ENCODE measurements at places on chromosomes 3 and 15.

GRCh38 chr3:194689493-194689944 is 3.8 kb downstream of the FAM43A start:
- DNase-seq: no peak

GRCh38 chr3:59573911-59574310 is 524.1 kb upstream of the CFAP20DC start:
- peak; percentile 73 for DNase-seq

GRCh38 chr3:121488628-121489027 is 57.2 kb downstream of the POLQ start:
- no peak for DNase-seq

DNA sequence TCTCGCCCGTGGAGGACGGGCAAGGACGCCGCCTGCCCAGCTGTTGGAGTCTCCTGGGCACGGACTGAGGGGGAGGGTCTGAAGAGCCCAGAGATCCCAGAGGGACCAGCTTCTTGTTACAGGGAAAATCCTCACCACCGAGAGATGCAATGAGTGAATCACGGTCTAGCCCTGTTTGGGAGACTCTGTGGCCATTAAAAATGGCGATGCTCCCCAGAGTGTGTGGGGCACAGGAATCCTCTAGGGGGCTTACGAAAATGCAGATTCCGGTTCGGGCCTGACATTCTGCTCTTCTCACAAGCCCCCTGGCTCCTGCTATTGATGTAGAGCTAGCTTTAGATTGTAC is 35.5 kb upstream of the EPHB3 start:
- no peak for DNase-seq

- no peak for DNase-seq
Measured at GRCh38 chr15:28098766-28099554, at the start of gene OCA2. TSS of gene OCA2 (minus strand) at chr15:28099315. CDS start at chr15:28081874, 17,441 bp downstream.

GRCh38 chr3:74510261-74510818 is 104.1 kb downstream of the CNTN3 start:
- no peak for DNase-seq

DNA sequence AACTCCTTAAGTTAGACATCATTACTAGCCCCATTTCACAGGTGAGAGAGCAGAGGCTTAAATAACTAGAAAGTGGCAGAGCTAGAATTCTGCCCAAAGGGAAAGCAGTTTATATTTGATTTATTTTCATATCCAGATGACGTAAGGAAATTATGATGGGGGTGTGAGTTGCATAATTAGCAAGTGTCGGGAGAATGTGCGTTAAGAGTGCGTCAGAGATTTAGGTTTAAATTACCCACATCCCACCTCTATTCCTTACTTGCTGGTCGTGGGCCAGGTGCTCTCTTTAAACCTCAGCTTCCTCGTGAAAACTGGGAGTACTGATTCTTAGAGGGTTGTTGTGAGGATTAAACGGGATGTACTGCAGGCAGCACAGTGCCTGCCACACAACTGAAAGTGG is 32.3 kb downstream of the FSTL1 start:
- DNase-seq: no peak

GRCh38 chr15:31555022-31555421 is 228.4 kb downstream of the KLF13 start:
- no peak for DNase-seq

DNA sequence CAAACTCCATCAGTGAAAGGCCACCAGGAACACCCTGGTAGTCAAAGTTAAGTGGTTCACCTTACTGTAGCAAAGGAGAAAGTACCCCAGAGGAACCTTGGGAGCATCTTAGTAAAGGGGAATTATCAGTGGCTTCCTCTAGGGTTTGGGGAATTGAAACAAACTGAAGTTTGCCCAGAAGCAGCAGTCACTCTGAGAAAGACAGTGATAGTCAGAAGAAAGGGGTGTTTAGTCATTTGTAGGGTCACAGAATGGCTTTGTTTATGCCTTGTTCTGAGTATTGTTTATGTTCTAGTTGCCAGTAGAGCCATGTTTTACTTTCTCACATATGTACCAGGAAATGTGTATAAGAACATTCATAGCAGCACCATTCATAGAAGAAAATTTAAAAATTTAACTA is 93.8 kb downstream of the FHIT start:
- DNase-seq: no peak

- no peak for DNase-seq
Measured at GRCh38 chr3:157107037-157107436, 52.9 kb downstream of the CCNL1 start.

DNA sequence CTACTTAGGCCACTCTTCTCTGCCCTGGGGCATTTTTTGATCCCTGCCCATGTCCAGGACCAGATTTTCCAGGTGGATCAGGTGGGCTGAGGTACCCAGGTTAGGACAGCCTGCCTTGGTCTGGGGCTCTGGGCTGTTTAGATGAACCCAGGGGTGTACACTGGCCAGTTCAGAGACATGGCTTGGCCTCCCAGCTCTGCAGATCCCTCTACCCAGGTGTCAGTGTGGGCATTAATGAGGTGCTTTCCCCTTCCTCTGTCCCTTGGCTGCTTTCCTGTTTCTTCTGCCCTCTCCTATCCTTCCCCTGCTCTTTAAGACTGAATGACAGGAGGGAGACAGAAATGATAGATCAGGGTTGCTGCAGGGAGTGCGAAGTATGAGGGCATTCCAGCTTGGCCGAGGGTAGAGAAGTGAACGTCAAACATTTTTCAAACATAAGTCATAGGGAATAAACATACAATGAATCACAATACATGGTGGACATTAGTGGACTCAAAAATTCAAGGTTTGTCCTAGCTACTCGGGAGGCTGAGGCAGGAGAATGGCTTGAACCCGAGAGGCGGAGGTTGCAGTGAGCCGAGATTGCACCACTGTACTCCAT is 30.5 kb downstream of the RTP1 start:
- no peak for DNase-seq

- DNase-seq: no peak
Measured at GRCh38 chr3:31305340-31305739, 227.4 kb upstream of the STT3B start.

DNA sequence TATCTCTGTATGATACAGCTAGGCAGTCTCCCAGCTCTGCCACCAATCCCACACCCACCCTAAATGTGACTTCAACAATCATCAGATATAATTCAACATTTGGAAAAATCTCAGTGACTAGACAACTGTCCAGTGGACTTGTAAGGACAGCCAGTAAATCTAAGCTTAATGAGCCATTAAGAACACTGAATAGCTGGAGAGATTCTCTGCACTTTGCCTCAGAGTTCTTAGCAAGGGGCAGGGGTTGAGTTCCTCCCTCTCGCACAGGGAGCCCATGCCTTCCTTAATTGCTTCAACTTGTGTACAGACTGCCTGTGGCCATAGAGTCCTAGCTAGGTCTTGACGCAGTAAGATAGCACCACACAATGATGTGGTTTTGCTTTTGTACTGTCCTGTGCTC is 15.6 kb downstream of the MEX3B start:
- DNase-seq: no peak

DNA sequence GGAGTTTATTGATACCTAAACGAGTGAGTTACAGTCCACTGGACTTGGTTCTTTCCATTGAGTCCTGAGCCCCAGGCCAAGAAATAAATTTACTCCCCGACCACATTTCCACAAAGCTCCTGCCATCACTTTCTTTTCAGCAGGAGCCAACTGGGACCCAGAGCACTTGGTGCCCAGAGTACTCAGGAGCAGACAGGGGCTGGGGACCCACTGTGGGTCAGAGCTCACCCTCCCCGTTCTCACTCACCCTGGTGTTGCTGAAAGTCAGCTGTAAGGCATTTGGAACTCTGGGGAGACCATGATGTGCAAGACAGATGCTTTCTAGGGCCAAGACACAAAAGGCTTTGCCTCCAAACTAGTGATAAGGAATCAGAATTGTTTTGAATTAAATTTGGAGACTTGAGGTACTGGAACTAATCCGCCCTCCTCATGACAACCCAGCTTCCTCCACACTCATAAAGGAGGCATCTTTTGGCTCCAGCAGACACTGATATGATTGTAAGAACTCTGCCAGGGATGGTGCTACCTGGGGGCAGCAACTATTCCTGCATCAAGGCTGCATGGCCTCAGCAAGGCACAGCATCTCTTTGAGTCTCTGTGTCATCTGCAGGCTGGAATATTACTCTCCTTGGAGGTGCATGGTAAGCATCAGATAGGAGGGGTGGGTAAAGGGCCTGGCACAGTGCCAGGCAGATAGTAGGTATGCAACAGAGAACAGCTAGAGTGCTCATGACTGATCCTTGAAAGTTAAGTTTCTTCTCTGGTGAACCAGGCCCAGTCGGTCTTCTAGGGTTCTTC is 7.3 kb upstream of the CAMK1 start:
- DNase-seq: no peak

GRCh38 chr3:9696480-9697220 is 7.0 kb upstream of the CPNE9 start:
- DNase-seq: no peak

GRCh38 chr3:150124142-150124541 is 153.4 kb upstream of the PFN2 start:
- DNase-seq: no peak

DNA sequence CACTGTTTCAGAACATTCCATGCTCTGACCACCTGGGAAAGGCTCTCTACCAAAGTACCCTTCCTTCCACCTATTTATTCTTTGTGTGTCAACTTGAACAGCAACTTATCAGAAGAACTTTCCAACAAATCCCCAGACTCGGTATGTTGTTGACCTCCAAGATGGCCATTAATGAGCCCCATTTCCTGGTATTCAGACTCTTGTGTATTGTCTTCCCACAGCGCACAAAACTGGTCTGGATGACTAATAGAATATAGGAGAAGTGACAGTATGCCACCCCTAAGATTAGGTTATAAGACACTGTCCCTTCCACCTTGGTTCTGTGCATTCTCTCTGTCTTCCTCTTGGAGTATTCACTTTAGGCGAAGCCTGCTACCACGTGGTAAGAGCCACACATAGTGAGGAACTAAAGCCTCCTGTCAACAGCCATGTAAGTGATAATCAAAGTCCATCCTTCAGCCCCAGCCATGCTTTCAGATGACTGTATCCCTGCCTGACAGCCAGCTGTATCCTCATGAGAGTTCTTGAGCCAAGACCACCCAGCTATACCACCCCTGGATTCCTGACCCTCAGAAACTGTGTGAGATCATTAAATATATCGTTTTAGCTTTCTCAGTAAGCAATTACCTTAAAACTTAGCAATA is 481.7 kb downstream of the MAGI1 start:
- no peak for DNase-seq

GRCh38 chr3:139113231-139113992 is 68.7 kb upstream of the PRR23C start:
- no peak for DNase-seq

DNA sequence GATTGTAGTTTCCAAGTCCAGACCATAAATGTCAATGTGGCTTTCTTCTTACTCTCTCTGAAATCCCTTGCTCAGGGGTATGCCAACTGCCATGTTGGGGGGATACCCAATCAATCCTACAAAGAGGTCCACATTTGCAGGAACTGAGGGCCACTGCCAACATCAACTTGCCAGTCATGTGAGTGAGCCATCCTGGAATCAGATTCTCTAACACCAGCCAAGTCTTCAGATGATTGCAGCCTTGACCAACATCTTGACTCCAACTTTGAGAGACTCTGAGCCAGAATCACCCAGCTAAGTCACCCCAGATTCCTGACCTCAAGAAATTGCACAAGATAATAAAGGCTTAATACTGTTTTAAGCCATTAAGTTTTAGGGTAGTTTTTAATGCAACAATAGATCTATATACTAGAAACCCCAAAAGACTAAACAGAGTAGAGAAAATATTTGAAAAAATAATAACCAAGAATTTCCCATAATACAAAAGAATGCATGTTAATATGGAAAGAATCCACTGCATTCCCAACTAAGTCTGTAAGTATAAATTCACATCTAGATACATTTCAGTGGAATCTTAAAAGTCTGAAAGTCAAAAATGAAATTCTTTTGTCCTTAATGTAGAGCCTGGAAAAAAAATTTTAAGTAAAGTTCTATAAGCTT is 22.4 kb downstream of the ISG20 start:
- no peak for DNase-seq

GRCh38 chr3:59968513-59969045 is 918.8 kb upstream of the CFAP20DC start:
- no peak for DNase-seq

- DNase-seq: no peak
Measured at GRCh38 chr3:136617198-136617597, 135.0 kb downstream of the STAG1 start.
